ENCODE measurements at places on chromosomes 4 and X.

- no peak for DNase-seq
Measured at GRCh38 chr4:97457253-97457652, 686.0 kb downstream of the STPG2 start.

DNA sequence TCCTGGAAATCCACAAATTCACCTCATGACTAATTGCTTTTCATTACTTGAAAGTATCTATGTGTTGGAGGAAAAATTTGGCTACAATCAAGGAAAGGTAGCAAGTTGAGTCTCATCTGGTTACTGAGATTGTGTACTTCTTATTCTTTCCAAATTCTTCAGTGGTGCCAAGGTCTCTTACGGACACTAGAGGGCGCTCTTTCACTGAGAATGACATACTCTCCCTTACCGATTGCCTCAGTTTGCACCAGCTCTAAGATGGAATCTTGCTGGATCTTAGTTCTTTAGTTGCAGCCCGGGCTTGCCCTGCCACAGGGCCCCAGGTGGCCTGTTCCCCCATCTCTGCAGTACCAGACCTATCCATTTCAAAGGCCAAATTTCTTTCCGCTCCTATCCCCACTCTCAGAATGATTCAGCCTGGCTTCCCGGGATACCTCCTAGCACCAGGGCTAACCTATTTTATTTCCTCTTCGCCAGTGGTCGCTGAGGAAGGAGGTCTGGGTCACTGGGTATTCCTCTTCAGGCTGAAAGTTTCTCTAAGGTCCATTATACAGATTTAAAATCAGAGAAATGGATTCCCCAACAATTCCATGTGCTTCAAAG is 24.6 kb upstream of the GPR50 start:
- DNase-seq: no peak

DNA sequence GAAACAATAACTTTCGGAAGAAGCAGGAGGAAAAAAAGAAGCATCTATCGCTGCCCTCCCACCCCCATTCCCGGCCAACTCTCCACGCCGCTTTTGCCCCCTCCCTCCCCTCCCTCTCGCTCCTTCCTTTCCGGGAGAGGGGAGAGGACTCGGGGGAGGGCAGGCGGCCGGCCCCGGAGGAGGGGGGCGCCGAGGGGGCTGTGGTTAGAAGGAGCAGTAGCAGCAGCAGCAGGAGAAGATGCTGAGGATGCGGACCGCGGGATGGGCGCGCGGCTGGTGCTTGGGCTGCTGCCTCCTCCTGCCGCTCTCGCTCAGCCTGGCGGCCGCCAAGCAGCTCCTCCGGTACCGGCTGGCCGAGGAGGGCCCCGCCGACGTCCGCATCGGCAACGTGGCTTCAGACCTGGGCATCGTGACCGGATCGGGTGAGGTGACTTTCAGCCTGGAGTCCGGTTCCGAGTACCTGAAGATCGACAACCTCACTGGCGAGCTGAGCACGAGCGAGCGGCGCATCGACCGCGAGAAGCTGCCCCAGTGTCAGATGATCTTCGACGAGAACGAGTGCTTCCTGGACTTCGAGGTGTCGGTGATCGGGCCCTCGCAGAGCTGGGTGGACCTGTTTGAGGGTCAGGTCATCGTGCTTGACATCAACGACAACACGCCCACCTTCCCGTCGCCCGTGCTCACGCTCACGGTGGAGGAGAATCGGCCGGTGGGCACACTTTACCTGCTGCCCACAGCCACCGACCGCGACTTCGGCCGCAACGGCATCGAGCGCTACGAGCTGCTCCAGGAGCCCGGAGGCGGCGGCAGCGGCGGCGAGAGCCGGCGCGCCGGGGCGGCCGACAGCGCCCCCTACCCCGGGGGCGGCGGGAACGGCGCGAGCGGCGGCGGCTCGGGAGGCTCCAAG is 1.3 kb downstream of the PCDH7 start:
- peak; percentile 23 for DNase-seq

- DNase-seq: no peak
Measured at GRCh38 chrX:136936183-136936549, 55.6 kb upstream of the RBMX start.

DNA sequence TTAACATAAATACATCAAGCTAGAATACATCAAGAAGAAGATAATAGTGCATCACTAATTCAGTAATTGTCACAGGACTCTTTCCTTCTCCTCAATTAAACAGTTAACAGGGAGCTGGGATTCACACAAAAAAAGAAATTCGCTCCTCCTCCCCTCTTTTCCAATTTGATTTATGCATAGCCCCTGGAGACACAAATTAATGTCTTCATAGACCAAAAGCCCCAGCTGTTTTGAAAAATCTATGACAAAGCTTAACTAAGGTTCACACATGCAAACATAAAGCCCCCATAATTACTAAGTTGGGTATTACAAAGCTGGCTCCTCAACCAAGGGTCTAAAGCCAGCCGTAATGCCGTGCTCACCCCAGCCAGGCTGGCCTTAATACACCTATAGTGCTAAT is 61.2 kb downstream of the ENOX2 start:
- no peak for DNase-seq

DNA sequence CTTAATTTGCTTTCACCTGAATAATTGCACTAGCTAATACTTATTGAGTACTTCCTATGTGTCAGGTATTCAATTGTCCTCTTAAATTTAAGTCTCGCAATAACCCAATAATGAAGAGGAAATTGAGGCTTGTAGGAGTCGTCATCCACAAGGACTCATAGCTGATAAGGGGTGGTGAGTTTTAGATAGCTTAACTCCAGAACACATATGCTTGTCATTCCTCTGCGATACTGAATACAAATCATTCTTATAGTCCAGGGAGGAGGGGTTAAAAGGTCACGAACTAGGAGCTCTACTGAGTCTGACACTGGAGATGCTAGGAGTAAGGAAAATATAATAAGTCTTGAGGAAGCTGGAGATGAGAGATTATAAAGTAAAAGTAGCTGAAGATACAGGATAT is 1.4 kb upstream of the PACRGL start:
- no peak for DNase-seq

DNA sequence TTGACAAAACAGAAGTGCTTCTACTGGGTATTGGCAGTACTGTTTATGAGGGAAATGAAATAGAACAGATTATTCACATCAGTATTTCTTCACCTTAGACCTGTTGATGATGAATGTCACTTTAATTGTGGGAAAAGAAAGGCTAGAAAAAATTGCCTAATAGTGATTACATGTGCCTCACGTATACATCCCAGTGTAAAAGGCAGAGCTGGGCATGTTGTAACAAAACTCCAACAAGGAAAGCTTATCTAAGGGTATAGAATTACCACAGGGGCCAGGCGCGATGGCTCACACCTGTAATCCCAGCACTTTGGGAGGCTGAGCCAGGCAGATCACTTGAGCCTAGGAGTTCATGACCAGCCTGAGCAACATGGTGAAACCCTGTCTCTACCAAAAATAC is 4.2 kb downstream of the PGM2 start:
- no peak for DNase-seq

DNA sequence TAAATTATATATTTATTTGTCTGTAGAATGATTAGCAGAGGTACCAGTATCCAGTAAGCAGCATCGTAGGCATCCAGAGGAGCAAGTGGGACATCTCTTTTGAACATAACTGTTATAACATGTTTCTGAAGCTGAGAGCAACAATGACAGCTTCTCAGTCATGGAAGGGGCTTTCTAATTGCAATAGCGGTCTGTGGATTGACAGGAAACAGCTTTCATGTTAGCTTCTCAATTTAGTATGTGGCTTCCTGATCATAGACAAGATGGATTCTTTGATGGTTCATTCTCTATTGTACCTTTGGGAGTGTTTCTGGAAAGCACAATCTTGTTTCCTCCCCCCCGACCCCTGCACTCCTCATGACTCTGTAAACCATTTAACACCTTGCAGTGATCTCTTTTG is 434.6 kb upstream of the GNPDA2 start:
- DNase-seq: no peak

- no peak for DNase-seq
Measured at GRCh38 chr4:163818673-163819072, 324.2 kb downstream of the TMA16 start.

DNA sequence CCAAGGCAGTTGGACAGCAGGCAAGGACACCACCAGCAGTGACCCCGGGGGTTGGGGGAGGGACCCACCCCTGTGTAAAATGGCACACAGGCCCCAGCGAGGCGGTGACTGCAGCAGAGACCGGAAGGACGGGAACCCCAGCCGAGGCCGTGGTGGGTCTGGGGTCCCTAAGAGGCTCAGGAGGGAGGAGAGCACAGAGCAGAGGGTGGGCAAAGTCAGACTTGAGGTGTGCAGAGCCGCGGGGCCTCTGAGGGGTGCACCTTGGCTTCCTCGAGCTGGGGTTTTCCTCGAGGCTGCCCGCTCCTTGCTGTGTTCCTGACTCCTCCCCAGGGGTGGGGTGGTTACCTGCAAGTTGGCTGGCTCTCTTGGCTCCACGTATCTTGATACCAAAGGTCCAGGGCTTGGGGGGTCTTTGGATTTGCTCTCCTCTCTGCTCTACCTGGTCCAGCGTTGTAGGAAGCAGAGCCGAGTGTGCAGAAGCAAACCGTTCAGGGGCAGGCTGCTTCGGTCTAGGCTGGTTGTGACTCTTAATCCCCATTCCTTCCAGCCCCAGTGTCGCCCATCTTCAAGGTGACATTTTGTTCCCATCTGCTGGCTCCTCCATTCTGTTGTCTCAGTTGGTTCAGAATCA is 37.9 kb upstream of the SORCS2 start:
- DNase-seq: no peak

- no peak for DNase-seq
Measured at GRCh38 chrX:43861750-43862149, 20.5 kb downstream of the MAOB start.

DNA sequence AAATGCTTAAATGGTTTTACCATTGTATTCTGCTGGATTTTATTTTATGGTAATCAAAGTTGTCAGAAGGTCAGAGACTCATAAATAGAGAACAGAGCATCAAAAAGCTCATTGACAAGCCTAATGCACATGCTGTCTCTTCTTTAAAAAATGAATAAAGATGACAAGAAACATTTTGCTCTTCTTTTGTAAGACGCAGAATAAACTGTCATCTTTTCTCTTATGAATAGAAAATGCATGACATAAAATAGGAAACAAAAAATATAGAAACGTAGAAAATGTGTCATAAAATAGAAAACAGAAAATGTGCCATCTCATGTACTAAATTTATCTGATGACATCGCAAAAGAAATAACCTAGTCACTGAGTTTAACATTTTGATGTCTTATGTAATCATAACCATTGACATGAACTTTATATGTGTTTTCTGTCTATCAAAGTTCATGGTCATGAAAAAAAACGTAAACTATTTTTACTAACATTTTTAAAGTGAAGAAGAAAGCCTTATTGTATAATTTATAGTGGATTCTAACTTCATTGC is 484.1 kb downstream of the TRIML1 start:
- no peak for DNase-seq

DNA sequence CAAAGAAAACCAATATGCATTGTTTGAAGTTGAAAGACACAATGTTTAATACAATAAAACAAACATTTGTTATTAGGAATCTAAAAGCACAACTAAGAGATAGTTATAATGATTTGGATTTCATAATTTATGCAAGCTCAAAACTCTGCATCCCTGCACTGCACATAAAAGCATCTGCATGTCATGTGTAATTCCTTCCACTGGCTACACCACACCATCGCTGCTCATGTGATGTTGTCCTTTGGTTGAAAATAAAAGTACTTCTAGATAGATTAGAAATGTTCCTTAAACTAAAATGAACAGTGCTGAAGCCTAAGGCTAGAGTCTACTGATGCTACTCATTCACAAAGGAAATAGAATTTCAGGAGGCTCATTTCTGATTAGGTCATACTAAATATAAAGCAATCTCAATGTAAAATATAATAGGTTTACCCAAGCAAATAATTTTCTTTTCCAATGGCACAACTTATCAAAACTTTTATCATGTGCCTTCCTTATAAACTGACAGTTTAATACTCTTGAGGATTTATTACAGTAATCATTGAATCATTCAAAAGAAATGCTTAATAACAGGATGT is 130.8 kb upstream of the DKK2 start:
- DNase-seq: no peak

GRCh38 chr4:106019771-106020170 is 124.5 kb downstream of the NPNT start:
- DNase-seq: no peak

DNA sequence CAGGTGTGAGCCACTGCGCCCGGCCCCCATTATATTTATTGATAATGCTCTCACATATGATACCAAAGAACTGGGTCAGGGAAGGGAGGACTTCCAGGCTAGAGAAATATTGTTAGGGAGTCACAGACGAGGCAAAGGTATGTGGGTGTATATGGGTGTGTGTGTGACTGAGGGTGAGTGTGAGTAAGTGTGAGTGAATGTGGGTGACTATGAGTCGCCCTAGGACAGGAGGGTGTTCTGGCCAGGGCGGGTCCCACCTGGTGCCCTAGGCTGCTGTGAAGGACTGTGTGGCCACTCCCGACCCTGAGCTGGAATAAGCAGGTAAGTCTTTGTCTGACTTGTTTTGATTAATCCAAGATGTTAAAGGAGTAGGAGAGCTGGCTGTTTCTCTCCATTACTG is 34.4 kb downstream of the RWDD4 start:
- DNase-seq: no peak

GRCh38 chr4:83113429-83113786 is 1.1 kb downstream of the PLAC8 start:
- DNase-seq: no peak

DNA sequence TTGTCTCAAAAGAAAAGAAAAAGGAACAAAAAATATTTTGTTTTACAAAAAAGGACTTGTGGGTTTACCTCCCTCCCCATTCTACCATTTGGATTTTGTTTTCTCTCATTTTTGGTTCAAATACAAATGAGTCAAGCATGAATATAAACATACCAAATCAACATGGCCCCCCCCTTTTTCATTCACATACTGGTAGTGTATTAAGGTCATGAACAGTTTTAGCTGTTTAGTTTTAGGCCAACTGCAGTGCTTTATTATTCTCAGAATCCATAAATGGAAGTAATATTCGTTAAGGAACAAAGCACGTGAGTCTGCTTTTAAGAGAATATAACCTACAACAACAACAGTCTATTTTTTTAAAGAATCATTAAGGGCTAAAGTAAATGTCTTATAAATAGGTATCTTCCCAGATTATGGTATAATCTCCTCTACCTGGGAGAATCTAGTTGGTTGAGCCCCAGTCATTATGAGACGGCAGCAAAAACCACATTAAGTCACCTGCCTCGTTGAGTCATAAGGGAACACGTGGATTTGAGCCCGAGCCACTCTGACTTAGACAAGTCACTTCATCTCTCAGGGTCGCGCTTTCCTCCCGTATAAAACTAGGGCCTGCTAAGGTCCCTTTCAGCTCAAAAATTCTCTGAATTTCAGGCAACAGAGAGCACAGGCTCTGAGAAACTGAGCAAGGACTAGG is 26.7 kb downstream of the BCLAF3 start:
- no peak for DNase-seq

DNA sequence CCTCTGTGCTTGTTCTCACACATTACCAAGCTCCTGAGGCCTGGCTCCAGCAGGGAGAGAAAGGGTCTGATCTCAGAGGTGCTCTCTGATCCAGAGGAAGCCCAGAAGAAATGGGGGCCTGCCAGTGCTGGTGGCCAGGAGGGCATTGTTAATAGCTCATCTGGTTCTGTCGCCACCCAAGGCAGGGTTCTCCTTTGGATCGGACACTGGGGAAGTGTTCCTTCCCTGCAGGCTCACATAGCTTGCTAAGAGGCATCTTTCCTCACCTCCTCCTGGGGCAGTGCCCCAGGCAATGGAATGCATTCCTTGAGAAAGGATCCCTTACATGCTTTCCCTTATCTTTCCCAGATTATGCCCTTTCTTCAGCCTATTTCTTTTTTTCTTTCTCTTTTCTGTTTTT is 53.8 kb downstream of the RBM47 start:
- DNase-seq: no peak

All from right lobe of liver (tissue), 6 donors.